NCI-H748 treated with DMSO at 0.1 percent for 48 hours (cell line): ENCODE measurements at places on chromosomes 2 and 18.
A peak's percentile ranks its signal among the peaks of the same experiment; 100 is the strongest.

GRCh38 chr18:31970617-31971016, 27.7 kb upstream of the TRAPPC8 start:
- DNase-seq, result no peak

- no peak for DNase-seq
Observed at GRCh38 chr2:33406622-33407021, 69.8 kb upstream of the RASGRP3 start.

- DNase-seq, result peak; percentile 92
Observed at GRCh38 chr2:182980115-182980514, 58.1 kb downstream of the NCKAP1 start.

DNA sequence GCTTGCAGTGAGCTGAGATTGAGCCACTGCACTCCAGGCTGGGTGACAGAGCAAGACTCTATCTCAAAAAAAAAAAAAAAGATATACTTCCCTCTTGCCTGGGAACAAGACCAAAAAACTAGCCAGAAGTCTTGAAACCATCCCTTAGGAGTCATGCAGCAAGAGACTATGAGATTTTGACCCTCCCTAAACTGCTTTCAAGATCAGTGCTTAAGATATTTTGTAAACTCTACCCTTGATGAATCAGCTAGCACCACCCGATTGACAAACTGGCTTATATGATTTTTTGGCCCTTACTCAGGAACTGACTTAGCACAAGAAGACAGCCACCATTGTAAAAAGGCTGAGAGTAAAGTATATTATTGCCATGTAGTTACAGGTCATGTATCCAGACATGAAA, 3.8 kb downstream of the SULT1C3 start:
- DNase-seq, result no peak

GRCh38 chr2:224412141-224413015, 10.5 kb upstream of the FAM124B start:
- DNase-seq, result no peak

DNA sequence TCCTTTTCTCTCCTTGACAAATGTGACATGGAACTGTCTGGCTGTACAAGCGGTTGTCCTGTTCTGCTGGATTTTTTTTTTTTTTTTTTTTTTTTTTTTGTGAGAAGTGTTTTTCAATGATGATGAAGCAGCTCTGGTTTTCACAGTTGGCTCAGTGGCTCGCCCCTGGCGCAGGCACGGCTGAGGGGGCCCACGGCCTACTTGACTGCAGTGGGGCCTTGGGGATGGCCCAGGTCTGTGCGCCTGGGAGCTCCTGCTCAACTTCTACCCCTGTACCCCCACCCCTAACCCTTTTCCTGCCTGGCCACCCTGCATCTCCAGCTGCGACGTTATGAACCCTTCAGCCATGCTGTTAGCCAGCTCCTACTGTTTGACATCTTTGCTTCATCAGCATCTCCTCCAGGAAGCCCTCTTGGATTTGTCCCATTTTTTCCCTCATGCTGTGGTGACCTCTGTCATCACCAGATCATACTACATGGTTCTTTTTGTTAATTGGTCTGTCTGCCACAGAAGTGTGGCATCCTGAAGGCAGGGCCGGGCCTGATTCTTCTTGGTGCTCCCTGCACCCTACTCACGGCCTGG, 167.9 kb downstream of the INHBB start:
- DNase-seq, result no peak

GRCh38 chr18:13568443-13569392, 157.6 kb downstream of the FAM210A start:
- DNase-seq, result no peak

DNA sequence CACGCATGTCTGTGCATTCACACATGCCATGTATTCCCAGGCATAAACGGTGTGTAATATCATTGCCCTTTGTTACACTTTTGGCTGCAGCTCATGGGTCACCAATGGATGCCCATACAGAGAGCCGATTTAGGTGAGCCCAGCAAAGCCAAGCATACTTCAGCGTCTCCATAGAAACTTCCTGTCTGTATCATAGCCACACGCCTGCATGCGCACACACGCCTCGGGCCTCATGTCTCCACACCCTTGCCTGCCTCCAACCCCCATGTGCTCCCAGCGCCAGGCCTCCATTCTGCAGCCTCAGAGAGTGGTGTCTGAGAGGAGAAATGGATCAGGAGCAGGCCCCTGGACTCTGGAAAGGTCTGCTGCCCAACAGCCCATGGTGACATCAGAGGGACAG, 33.5 kb upstream of the SELENOI start:
- DNase-seq, result no peak

DNA sequence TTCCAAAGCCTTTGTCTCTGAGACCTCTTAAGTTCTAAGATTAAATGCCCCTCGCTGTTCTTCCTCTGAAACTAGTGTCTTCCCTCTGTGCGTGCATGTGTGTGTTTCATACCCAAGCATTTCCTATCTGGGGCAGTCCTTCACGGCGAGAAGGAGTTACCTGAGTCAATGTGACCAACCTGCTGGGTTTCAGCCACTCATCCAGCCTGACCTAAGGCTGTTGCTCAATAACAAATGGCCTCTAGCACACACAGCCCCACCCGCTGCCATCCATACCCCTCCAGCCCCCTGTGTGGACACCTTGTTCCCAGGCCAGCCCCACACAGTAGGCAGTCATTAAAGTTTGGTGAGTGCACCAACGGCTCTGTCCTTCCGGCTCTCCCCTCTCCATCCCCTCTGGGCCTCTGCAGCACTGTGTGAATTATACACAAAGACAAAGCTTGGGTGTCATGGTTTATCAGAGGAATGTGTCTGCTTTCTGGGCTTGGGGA, 53.8 kb upstream of the FOSL2 start:
- DNase-seq, result no peak

GRCh38 chr2:85548608-85548900, 9.6 kb downstream of the MAT2A start:
- no peak for DNase-seq

- DNase-seq, result no peak
Observed at GRCh38 chr18:59612381-59612780, 84.8 kb downstream of the CCBE1 start.

DNA sequence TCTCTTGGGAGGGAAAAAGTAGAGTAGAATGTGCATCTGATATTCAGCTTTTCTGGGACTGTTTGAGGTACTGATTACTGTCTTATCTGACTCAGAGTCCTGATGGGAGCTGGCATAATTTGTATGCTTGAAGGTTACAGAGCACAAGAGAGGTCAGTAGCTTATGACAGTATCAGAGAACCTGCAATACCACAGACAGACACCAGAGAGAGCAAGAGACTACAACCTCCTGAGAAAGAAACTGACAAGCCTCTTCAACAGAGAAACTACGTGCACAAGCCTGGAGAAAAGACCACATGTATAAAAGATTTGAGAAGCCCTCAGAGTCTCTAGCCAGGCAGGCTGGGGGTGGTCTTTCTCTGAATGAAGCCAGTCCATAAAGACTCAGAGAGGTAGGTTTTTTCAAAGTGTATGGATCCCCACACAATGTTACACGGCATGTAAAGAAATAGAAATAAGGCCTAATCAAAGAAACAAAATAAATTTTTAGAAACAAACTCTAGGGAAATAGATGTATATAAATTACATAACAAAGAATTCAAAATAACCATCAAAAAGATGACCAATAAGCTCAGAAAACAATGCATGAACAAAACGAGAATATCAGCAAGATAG, 568.3 kb downstream of the LRRTM4 start:
- DNase-seq, result peak; percentile 59

- DNase-seq, result no peak
Observed at GRCh38 chr2:235666213-235666781, 172.5 kb downstream of the AGAP1 start.

GRCh38 chr18:59918997-59919396, 19.2 kb downstream of the PMAIP1 start:
- DNase-seq, result no peak

DNA sequence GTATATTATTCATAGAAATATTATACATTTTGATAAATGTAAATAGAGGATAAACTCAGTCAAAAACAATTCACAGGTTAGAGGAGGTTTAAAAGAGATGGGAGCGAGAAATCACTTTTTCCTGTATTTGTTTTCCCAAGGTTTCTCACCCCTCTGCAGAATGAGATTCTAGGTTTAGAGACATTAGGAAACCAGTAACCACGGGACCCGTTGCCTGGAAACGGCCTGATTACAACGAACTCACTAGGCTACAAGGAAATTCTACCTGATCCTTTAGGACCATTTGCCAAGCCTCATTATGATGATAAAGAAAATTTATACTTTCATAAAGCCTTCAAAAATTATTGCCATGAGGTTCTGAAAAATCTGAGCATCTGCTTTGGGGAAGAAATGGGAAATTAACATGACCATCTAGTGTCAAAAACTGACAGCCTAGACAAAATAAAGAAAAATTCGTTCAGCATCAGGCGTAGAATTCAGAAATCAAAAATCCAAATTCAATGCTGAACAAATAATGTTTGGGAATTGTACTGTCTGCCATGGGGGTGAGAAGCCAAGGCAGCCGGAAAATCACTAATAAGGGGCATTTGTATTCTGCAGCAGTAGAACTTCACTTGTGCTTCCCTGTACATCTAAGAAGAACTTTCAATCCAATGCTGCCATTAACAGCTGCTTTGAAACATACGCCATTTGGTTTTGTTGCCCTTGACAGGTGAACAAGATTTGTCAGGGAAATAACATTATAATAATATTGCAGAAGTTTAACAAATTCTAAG, 262.3 kb downstream of the NRXN1 start:
- DNase-seq, result no peak

- DNase-seq, result no peak
Observed at GRCh38 chr18:77108821-77109647, 23.5 kb downstream of the MBP start.

DNA sequence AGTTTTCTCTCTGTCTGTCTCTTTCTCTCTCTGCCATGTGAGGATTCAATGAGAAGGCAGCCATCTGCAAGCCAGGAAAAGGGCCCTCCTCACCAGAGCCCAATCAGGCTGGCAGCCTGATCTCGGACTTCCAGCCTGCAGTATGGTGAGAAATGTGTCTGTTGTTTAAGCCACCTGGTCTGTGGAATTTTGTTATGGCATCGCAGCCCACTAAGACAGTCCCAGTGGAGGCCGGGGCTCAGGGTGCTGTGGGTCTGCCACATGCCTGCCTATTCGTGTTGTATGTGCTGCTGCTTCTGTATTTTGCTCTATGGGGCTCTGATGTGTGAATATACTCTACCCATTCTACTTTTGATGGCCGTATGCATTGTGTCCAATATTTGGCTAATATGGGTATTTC, 139.0 kb upstream of the HS6ST1 start:
- no peak for DNase-seq

DNA sequence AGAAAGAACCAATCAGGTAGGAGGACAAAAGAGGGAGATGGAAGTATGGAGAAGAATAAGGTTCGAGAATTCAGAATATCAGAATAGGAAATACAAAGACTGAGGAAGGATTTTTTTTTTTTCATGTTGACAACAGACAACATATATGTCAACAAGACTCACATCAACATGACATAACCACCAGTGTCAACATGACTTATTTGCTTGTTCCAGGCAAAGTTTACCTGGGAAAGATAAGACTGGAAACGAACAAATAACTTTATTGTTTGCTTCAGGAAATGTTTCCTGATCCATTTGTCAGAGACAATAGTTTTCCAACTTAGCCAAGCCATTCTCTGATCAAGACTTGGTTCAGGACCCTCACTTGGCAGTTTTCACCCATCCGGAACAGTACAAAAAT, 321.9 kb upstream of the NETO1 start:
- no peak for DNase-seq

GRCh38 chr2:20314562-20315501, 35.8 kb downstream of the PUM2 start:
- no peak for DNase-seq

DNA sequence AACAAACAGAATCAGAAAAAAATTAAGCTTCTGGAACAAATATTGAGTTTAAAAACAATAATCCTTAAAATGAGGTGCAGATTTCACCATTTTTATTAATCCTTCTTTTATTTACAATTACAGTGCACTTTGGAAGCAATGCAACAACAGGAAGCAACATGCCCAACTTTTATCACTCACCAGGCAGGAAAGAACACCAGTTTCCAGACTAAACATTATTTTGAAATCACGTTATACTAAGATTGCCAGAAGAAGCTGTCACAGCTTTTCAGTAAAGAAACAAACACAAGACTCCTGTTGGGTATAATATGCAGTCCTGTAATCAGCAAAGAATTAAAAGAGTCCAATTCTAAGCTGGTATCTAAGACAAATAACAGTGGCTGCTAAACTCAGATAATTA, 137.9 kb upstream of the ZC3H15 start:
- DNase-seq, result no peak

DNA sequence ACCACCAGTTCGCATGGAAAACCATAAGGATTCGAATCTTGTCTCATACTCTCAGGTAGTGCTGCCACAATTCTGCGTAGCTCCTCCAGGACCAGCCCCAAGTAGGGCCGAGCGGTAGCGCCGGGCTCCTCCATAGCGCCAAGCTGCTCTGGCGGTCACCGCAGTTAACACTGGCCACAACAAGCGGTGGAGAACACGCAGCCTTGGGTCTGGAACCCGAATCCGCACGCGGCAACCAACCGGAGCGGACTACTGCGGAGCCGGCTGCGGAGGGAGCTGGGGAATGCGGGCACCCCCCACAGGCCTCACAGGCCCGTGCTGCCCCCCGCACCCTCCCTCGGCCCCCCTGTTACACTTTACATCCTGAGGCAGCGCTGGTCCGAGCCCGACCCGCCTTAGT, 531.5 kb downstream of the STK39 start:
- no peak for DNase-seq

DNA sequence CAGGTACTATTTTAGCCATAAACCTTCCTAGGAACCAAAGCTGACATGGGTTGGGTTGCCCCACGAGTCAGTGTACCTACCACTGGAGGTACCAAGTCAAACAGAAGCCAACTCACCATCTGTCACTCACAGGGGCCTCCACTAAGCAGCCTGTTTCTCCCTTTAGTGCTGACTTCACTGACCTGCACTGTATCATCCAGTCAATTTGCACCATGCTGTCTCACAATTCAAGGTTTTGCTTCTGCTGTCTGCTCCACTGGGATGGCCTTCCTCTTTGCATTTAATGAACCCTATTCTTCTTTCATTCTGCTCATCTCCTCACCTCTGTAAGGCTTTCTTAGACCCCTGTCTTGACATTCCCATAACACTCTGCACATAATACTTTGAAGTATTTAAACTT, 47.2 kb downstream of the EIF2AK3 start:
- DNase-seq, result no peak

DNA sequence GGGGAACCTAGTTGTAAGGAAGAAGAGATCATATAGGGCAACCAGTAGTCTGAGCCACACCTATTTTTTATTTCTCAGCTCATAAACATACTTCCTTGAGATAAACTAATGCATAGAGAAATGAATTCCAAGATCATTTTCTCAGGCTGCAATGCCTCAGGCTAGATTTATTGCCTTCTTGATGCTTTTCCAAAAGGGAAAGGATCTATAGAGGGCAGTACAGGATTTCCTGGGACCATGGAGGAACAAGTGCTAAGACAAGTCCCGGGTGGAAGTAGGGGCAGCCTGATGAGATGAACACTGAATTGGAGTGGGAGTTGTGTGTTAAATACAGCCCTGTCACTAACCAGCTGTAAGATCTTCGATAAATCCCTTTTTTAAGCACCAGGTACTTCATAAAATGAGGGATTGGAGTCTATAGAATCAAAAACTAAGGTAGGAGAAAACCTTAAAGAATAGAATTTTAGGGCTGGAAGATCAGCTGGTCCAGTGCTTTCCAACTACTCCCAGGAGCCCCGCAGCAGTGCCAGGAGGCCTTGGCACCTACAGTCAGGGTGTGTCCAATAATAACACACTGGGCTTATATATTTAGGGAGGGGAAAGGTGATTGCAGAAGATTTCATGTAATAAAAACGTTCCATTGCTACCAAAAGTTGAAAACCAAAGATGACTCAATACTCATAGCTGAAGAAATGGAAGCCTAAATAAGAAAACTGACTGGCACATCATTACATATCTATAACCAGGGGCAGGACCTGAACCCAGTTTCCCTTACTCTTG, 58.1 kb downstream of the SERTAD2 start:
- no peak for DNase-seq
